Activated CD4-positive, alpha-beta T cell treated with anti-CD3 and anti-CD28 coated beads for 36 hours (primary cell): ENCODE measurements at places on chromosomes 2 and 18. TPM values are rescaled to one million over a fixed set of nuclear protein-coding genes. Genes with fewer than 3 reads are reported as not detected.
A peak's percentile ranks its signal among the peaks of the same experiment; 100 is the strongest.

MATN3 gene
- total RNA-seq, result not detected

SERPINE2 gene
- 46.6 TPM for total RNA-seq

ZNG1B gene
- total RNA-seq, result 44.9 TPM

GAREM1 gene
- total RNA-seq, result not detected

C2orf72 gene
- 2.0 TPM for total RNA-seq

REG3G gene
- total RNA-seq, result not detected

SERPINB3 gene
- not detected for total RNA-seq

DNA sequence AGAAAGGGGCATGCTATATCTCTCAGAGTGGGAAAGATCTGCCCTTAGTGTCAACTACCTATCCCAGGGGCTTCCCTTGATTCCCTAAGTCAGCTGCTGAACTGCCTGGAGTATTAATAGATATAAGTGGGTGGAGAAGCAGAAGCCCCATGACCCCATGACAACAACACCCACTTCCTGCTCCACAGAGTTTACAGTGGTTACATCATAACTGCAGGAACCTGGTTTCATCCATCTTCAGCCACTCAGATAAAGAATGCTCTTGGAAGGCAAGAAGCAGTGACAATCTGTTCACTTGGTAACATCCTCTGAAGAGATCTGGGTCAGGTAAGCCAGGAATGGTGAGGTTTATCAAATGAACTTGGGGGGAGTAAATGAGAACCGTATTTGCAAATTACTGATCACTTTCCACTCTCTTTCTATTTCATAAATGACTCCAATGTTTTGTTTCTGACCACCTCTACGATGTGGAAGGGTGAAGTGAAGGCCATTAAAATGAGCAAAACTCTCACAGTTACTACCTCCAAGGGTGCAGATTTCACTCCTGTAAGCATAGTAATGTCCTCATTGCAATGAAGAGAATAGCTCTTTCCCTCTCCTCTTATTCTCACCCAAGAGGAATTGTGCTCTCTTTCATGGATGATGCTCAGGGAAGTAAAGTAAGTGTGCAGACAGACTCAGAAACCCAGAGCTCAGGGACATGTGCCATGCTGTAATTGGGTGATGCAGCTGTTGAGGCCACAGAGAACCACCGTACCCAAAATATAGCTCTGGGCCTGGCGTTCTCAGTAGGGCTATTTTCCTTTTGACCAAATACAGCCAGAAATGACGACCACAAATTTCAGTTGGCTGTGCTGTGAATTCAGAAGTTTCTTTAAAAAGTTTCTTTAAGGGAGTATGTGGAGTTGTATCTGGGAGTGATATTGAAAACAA is 192.8 kb upstream of the APCDD1 start:
- no peak overlapping the region for H3K27ac ChIP-seq
- no peak overlapping the region for H3K4me3 ChIP-seq
- DNase-seq, result no peak
- no peaks in the 10 kb centered on the region for H3K27me3 ChIP-seq

- H3K27ac ChIP-seq, result no peak overlapping the region
- peaks cover 7% of the 10 kb centered on the region for H3K27me3 ChIP-seq
- no peaks in the 10 kb centered on the region for H3K36me3 ChIP-seq
- no peak for DNase-seq
These were observed 131.7 kb downstream of the NRP2 start for GRCh38 chr2:205814039-205814364.

DNA sequence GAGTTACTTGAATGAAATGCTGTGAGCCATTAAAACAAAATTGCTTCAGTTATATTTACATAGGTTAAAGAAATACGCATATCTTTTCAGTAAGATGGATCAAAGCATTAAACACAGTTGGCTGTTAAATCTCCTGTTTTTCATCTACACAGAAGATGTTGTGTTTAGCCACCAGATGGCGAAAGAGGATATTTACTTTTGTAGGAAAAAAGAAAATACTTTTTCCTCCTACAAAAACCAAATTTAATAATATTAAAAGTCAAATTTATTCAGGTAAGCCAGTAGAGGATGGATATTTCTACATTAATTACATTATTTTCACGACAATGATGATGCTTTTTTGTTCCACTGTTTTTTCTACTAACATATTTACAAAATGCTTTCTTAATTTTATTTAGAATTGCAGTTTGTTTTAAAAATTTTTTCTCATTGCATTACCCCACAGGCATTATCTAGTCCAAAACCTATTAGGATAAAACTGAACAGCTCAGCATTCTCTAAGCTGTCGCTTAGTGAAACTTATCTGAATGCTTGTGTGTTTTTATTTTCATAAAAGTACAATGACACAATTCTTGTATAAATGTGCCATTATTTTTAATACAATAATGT is 173.7 kb downstream of the ASXL3 start:
- H3K27ac ChIP-seq, result no peak overlapping the region
- H3K27me3 ChIP-seq, result no peaks in the 10 kb centered on the region
- H3K4me3 ChIP-seq, result no peak overlapping the region
- no peak for DNase-seq

GRCh38 chr18:13481820-13482617 is 244.3 kb downstream of the FAM210A start:
- no peaks in the 10 kb centered on the region for H3K27me3 ChIP-seq
- peaks cover 34% of the 10 kb centered on the region for H3K4me1 ChIP-seq
- peaks cover 27% of the 10 kb centered on the region for H3K36me3 ChIP-seq
- DNase-seq, result no peak
- no peak overlapping the region for H3K4me3 ChIP-seq

DNA sequence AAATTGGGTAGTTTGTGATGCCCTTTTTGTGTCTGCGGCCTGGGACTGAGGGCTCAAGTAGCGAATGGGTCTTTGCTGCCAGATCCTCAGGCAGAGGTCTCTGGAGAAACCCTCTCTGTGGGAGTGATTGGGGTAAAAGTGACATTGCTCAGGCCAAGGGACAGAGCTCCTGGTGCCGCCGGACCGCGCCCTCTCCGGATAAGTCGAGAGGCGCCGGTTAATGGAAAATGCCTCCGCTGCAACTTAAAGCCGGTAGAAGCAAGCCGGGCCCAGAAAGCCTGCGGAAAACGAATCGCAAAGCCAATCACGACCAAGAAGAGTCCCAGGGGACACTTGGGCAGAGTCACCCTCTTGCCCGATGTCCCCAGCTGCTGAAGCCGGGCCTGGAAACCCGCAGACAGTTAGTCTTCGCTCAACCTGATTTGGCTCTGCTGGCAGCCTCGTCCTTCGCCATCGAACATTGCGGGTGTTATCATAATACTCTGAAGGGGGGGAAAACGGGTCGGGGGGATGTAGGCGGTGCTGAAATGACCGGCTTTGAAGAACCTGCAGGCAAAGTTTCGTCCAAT is 352 bp upstream of the HOXD12 start:
- H3K27ac ChIP-seq, result no peak overlapping the region
- H3K4me3 ChIP-seq, result no peak overlapping the region
- H3K27me3 ChIP-seq, result peaks cover 83% of the 10 kb centered on the region
- no peak for DNase-seq
- no peaks in the 10 kb centered on the region for H3K36me3 ChIP-seq

- no peak overlapping the region for H3K27ac ChIP-seq
- H3K4me3 ChIP-seq, result no peak overlapping the region
- H3K27me3 ChIP-seq, result no peaks in the 10 kb centered on the region
- no peak for DNase-seq
- H3K36me3 ChIP-seq, result no peaks in the 10 kb centered on the region
These were observed 110.9 kb downstream of the PID1 start for GRCh38 chr2:229160180-229160579.

GRCh38 chr2:19540739-19541525 is 182.5 kb upstream of the OSR1 start:
- H3K4me1 ChIP-seq, result no peaks in the 10 kb centered on the region
- H3K36me3 ChIP-seq, result no peaks in the 10 kb centered on the region
- H3K27me3 ChIP-seq, result no peaks in the 10 kb centered on the region
- DNase-seq, result no peak

DNA sequence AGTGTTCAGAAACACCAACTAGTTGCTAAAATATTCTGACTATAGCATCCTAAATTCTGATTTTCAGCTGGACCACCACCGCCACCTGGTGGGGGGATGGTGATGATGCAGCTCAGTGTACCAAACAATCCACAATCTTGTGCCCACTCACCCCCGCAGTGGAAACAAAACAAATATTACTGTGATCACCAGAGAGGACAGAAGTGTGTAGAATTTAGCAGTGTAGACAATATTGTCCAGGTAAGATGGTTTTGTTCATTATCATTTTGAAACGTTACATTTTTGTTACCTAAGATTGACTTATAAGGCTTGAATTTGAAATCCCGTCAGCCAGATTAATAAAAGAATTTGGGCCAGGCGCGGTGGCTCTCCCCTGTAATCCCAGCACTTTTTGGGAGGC is 31.7 kb upstream of the UBXN4 start:
- H3K36me3 ChIP-seq, result peaks cover 12% of the 10 kb centered on the region
- H3K4me1 ChIP-seq, result no peaks in the 10 kb centered on the region
- peak; percentile 84 for DNase-seq
- no peaks in the 10 kb centered on the region for H3K27me3 ChIP-seq

DNA sequence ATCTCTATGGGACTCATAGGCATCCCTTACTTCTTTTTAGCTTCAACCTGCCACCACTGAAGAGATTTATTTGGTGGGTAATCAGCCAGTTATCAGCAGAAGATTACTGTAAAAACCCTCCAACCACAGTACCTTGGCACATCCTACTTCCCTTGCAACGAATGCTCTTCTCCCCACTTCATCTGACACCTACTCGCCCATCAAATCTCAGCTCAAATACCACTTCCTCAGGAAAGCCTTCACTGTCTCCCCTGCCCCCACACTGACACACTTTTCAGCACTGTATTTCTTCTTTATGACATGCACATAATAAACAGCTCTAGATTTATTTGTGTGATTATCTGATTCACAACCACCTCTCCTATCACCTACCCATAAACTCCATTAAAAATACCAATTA is 3.1 kb downstream of the KDSR start:
- H3K4me3 ChIP-seq, result peak overlapping the region; percentile 15
- DNase-seq, result peak; percentile 30
- H3K4me1 ChIP-seq, result peaks cover 36% of the 10 kb centered on the region
- H3K27ac ChIP-seq, result no peak overlapping the region

GRCh38 chr2:66561645-66562303 is 126.8 kb downstream of the MEIS1 start:
- H3K36me3 ChIP-seq, result no peaks in the 10 kb centered on the region
- H3K27me3 ChIP-seq, result peaks cover 13% of the 10 kb centered on the region
- DNase-seq, result no peak
- no peak overlapping the region for H3K4me3 ChIP-seq
- no peaks in the 10 kb centered on the region for H3K4me1 ChIP-seq

DNA sequence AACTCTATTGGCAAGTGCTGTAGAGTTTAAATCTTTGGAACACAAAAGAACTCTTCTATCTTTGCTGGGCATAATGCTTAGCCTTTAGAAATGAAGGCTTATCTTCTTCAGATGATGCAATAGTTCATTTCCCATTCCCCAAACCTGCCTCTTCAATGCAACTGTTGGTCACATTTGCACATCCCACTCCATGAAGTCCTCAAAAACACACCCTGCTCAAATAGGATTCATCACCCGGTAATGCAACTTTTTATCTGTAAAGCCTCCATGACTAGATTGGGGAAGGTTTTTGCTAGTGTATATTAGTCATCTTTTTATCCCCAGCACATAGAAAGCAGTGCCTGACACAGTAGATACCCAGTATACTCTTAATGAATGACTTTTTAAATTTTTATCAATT is 376.4 kb downstream of the RBM43 start:
- H3K36me3 ChIP-seq, result no peaks in the 10 kb centered on the region
- peaks cover 7% of the 10 kb centered on the region for H3K27me3 ChIP-seq
- DNase-seq, result no peak
- no peak overlapping the region for H3K27ac ChIP-seq
- H3K4me3 ChIP-seq, result no peak overlapping the region

GRCh38 chr2:109523536-109524361 is 90.0 kb downstream of the SEPTIN10 start:
- DNase-seq, result no peak
- no peak overlapping the region for H3K4me3 ChIP-seq
- peaks cover 2% of the 10 kb centered on the region for H3K27me3 ChIP-seq
- H3K36me3 ChIP-seq, result no peaks in the 10 kb centered on the region
- H3K4me1 ChIP-seq, result no peaks in the 10 kb centered on the region
- no peak overlapping the region for H3K27ac ChIP-seq
